GM12892 (cell line): ENCODE measurements at places on chromosomes 2 and 18.

- no peak for DNase-seq
Measured at GRCh38 chr2:168698969-168699368, 103.5 kb upstream of the NOSTRIN start.

DNA sequence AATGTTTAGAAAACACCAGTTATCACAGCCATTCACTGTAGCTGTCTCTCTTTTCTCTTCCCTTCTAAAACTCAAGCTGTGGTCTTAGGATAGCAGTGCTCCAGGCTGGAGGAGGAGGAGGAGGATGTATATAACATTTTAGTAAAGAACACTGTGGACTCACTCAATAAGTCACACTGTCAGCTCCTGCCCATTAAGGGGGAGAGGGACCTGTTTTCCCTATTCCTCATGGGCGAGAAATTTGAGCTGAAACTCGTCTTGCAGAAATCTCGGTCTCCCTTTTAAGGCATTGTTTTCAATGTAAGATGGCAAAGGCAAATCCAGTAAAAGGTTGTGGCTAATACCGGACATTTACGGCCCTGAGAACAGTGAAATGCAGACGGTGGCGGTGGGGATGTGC lies 114.8 kb upstream of the ZNF236 start:
- no peak for DNase-seq

GRCh38 chr2:29192526-29192925 lies 77.3 kb downstream of the CLIP4 start:
- no peak for DNase-seq

GRCh38 chr2:125272651-125273050 lies 1247.6 kb downstream of the CNTNAP5 start:
- DNase-seq = no peak

- no peak for DNase-seq
Measured at GRCh38 chr2:40450796-40451430, 977 bp downstream of the SLC8A1 start.

DNA sequence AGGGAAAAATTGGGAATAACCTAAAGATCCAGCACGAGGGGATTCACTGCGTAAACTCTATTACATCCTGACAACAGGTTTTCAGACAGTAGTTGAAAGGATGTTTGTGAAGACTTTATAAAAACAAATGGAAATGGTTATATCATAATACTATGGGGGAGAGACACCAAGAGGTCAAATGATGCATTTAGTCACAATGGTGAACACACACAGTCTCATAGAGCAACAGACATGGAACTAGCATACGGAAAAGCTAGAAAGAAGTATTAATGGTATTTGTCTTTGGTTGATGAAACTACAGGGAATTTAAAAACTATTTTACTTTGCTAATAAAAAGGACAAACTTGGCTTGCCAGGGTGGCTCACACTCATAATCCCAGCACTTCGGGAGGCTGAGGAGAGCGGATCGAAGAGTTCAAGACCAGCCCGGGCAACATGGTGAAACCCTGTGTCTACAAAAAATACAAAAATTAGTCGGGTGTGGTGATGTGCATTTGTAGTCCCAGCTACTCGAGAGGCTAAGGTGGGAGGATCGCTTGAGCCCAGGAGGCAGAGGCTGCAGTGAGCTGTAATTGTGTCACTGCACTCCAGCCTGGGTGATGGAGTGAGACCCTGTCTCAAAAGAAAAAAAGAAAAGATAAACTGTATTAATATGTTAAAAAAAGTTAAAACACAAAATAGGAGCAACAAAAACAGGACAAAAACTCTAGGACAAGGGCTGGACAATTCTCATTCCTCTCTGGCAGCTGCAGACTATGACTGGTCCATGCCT lies 94.8 kb downstream of the MYCN start:
- DNase-seq = no peak

GRCh38 chr18:34595690-34596089 lies 114.4 kb upstream of the DTNA start:
- DNase-seq = no peak

DNA sequence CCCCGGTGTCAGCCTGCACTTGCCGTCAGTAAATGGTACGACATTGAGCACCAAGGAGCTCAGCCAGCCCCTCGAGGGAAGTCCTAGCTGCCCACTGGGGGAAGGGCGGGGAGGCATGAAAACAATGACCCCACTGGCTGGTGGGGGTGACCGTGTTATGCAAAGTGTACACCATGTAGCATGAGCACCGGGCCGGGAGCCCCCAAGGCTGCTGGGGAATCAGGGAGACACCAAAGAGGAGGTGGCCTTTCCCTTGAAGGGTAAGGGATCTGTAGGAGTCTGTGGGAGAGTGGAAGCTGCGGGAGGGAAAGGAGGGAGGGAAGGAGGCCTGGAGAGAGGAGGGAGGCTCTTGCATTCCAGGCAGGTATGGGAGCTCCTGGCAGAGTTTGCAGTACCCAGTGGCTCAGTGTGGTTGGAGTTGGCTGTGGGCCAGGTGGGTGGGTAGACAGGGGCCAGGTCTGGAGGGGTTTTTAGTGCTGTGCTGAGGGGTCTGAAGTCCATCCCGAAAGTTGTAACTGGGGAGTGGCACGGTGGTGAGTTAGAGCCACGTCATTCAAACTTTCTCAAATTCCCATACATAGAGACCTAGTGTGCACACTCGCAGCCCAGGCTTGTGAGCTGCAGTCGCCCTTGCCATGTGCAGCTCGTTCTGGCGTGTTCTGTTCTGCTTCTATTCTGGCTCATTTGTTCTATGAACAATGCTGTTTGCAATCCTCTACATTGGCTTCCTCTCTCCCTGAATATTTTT lies 22.4 kb downstream of the RRM2 start:
- no peak for DNase-seq

- DNase-seq = no peak
Measured at GRCh38 chr2:12032398-12032797, 286.0 kb downstream of the LPIN1 start.

GRCh38 chr2:148517296-148517695 lies 127.3 kb upstream of the EPC2 start:
- DNase-seq = no peak

DNA sequence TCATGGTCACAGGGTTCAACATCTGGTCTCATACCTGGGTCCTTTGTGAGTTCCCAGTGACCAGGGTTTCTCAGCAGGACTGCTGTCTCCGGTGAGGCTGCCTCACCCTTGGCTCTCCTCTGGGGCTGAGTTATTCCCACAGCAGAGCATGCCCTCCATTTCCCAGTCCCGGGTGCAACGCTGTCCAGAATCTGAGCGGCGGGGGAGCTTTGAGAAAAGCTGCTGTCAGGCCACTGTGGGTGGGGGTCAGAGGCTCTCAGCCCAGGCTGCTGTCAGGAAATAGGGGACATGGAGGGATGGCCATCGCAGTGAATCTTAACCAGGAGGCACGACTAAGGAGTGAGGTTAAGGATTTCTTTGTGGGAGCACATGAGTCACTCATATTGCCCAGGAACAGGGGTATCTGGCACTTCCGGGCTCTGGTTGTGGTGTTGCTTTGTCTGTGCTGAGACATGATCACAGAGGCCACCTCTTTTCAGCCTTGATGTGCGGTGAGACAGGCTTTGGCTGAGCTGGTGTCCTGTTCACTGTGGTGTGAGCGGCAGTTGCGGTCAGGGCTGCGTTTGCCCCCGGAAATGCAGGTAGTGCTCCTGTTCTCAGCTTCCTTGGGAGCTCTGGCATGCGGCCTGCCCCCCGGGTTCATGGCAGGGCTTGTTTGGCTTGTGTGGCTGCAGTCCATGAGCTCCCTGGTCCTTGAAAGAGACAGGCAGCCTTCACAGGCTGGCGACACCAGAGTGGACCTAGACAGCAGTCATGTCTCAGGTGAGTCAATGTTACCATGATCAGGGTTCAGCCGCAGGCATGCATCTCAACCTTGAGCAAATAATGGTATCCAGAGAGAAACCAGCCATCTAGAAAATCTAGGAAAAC lies 310.7 kb upstream of the MYT1L start:
- DNase-seq = no peak

DNA sequence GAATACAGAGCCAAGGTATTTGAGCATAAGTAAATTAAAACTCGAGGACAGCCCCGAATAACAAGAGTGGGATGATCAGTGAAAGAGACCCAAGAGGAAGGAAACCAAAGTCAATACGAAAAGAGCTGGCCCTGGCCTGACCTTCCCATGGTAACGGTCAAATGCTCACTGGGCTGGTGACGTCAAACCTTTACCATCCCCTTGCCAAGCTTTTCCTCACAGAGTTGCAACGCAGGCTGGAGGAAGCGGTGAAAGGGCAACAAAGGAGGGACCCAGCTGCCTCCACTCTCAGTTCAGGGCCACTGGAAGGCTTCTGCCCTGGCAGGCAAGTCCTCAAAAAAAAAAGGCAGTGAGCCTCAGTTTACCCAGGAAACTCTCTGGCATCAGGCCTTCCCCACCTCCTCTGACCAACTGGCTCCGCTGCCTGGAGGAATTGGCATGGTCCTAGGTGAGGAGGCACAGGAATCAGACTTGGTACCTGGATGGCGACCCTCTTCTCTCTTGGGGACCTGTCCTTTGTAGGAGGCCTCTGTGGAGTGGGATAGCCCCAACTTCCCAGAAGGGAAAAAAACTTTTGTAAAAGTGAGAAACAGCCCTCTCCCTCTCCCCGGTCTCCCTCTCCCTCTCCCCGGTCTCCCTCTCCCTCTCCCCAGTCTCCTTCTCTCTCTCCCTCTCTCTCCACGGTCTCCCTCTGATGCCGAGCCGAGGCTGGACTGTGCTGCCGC lies 212.4 kb downstream of the ANAPC1 start:
- DNase-seq = no peak

DNA sequence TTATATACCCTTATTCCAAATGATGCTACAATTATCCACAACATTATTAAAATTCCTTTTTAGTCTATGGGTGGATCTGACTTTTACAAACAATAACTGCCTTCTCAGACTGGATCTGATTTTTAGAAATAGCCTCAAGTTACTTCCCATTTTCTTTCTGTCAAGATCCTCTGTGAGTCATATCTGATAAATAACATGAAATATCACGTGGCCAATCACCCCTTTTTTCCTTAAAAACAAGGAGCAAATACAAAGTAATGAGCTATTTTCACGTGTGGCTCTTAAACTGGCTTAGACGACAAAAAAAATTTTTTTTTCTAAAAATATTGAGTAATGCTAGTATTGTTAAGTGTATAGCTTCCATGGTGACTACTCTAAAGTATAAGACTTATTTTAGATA lies 6.7 kb downstream of the PELI1 start:
- no peak for DNase-seq

- no peak for DNase-seq
Measured at GRCh38 chr2:210299866-210300373, 15.1 kb downstream of the MYL1 start.

DNA sequence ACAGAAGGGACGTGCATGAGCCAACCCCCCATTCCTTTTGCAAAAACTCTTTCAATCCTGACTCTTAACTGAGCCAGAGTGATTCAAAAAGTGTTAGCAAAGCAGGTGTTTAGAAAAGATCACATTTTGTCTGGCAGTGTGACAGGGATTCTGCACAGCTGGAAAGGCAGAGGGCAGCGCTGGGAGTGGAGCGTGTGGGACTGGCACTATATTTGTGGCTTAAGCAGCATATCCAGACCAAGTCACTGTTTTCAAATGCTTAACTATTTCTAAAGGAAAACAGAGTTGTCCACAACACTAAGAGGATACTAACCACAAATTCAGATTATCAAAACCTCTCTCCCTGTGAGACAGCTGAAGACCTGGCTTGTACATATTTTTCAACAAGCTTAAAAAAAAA lies 19.0 kb downstream of the CABYR start:
- DNase-seq = no peak
